ENCODE measurements at places on chromosomes 5 and 9. TPM values are rescaled to one million over a fixed set of nuclear protein-coding genes. Genes with fewer than 3 reads are reported as not detected.

TRIM23 gene
- total RNA-seq = 10.2 TPM

ELAVL2 gene
- total RNA-seq = 0.05 TPM

ADAMTS16 gene
- 1.9 TPM for total RNA-seq

HAPLN1 gene
- total RNA-seq = not detected

CDC23 gene
- 25.3 TPM for total RNA-seq

SH3RF2 gene
- total RNA-seq = 2.4 TPM

SPEF2 gene
- total RNA-seq = 1.5 TPM

SHISAL2B gene
- total RNA-seq = not detected

IFNA10 gene
- not detected for total RNA-seq

CNTLN gene
- 5.6 TPM for total RNA-seq

FBXW5 gene
- 91.7 TPM for total RNA-seq

ARL15 gene
- total RNA-seq = 4.3 TPM

SPATA31A3 gene
- not detected for total RNA-seq

INSL4 gene
- 17.9 TPM for total RNA-seq

ALDOB gene
- not detected for total RNA-seq

IL5 gene
- total RNA-seq = not detected

MPDZ gene
- total RNA-seq = 11.0 TPM

HABP4 gene
- total RNA-seq = 16.5 TPM

IRGM gene
- total RNA-seq = 0.18 TPM

SURF1 gene
- 49.3 TPM for total RNA-seq

OR13C4 gene
- not detected for total RNA-seq

ZNF454 gene
- total RNA-seq = not detected

CER1 gene
- total RNA-seq = not detected

PCDHGA3 gene
- total RNA-seq = not detected

REEP2 gene
- total RNA-seq = 7.0 TPM

DNM1 gene
- total RNA-seq = 81.1 TPM

SHC3 gene
- 0.22 TPM for total RNA-seq

ANKRD31 gene
- total RNA-seq = 0.05 TPM

F12 gene
- total RNA-seq = 22.1 TPM

SPATA31E1 gene
- total RNA-seq = not detected
